Caudate nucleus (tissue), 63 donors: ENCODE measurements at places on chromosomes 2 and 18.

GRCh38 chr2:215931256-215931903 is 82.0 kb downstream of the MREG start:
- peak; percentile 57 for DNase-seq

DNA sequence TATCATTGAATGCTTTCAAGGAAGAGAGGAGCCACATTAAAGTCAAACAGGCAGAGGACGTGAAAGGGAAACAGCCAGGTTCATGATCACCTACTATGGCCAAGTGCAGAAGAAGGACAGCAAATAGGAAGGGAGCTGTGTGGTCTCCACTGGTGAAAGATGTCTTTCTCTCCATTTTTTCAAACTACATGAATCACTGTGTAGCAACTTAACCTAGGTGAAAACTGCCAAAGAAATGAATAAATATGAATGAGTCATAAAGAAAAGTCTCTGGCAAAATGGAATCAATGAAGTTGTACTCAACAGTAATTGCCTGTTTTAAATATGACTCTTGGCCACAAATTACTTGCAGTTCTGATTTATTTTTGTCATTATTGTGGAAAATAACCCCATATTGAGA is 452.6 kb upstream of the PKDCC start:
- DNase-seq, result no peak

GRCh38 chr18:58937071-58937886 is 72.6 kb downstream of the ZNF532 start:
- DNase-seq, result no peak

GRCh38 chr2:168184681-168185513 is 62.5 kb downstream of the STK39 start:
- no peak for DNase-seq

GRCh38 chr2:227325839-227326195 is 766 bp downstream of the MFF start:
- no peak for DNase-seq

- DNase-seq, result no peak
These were observed 7.4 kb downstream of the DLX2 start for GRCh38 chr2:172095146-172095904.

DNA sequence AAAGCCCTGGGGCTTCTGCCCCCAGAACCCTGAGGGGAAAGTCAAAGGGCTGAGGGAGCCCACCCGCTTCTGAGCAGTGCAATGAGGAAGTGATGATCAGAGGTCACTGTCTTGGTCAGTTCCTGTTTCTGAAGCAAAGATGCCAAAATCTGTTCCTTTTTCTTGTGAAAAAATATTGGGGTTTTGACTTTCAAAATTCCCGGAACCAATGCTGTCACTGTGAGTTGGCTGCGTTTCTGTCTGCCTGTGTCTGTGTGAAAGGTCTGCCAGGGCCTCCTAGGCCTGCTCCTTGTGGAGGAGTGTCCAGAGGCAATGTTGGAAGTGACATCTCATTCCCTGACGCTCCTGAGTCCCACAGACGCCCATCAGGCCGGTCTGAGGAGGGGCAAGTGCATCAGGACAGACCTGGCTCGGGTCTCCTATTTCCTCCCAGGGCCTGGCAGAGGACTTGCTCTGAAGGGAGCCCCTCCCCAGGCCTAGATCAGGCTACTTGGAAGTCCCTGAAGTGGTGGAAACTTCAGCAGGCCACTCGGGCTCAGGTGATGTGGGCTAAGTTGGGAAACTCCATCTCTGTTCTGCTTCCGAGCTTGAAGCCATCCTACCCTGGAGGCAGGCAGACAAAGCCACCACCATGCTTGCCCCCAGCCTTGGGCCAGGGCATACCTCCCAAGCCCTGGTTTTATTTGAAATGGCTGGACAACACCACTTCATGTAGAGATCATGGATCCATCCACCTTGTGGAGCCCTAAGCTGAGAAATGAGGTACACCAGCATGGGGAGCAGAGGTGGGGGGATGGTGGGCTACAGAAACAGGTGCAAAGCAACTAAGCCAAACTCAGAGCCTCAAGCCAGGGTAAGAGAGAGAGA is 51.0 kb downstream of the PKDCC start:
- DNase-seq, result no peak

- DNase-seq, result no peak
These were observed 380.6 kb downstream of the TSN start for GRCh38 chr2:122136056-122136455.

DNA sequence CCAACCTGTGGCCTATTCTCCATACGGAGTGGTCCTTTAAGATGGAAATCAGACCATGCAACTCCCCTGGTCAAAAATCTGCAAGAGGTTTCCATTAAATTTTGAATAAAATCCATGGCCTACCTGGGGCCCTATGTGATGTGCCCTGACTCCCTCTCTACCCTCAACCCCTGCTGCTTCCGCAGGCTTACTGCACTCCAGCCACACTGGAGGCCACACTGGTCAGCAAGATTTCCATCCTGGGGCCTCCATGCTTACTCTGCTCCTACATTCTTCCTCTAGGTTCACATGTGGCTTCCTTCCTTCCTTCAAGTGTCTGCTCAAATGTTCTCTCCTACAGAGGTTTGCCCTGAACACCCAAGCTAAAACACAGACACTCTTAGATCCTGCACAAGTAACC is 40.6 kb downstream of the FARSB start:
- no peak for DNase-seq

DNA sequence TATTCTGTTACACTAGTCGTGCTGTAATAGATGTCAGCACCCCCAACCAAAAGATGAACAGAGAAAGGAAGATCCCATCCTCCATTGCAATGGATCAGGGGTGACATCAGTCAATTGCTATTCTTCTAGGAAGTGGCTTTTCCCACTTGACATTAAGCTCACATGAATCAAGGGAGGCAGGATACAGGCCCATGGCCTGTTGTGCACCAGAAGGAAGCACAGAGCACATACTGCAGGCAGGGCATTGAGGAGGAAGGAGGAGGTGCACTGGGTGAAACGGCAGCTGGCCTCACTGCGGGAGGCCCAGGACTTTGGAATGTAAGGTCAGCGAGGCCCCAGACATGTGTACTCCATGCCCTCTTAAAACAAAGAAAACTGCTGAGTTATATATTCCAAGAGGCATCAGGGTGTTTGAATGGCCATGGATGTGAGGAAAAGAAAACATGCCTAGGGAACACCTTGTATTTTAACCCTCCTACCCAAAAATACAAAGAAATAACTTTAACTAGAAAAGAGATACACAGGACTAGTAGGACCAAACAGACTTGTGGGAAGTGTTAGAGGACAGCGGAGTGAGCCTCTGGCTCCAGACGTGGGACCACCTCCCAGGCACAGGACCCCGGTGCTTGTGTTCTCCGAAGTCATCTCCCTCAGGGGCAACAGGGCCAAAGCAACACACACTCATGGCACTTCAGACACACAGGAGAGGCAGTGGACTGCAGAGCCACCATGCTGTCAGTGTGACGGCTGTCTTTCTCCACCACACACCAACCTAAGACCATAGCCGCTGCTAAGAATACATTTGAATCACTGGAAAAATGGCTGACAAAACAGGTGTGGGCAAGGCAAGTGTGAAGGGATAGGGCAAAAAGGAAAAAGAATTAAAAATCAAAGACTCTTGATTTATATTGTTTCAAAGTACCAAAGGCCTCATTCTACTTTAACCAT is 51.4 kb upstream of the RIOK3 start:
- no peak for DNase-seq

GRCh38 chr2:50355891-50356290 is 676.0 kb downstream of the NRXN1 start:
- DNase-seq, result no peak

DNA sequence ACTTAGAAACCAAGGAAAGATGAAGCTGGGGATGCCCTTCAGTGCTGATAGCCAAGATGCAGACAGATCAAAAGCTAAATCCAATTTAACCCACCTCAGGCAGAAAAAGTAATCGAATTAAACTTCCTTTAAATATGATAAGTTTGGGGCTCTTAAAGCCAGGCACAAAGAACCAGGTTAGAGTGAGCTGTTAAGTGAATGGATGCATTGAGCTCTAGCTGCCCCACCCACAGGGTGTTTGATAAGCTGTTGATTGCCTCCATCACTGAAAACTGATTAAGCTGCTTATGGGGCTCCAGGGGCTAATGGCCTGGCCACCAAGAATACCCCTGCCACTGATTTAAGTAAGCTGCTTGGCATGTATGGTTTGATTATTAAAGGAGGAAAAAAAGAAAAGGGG is 119.8 kb downstream of the PLEKHM3 start:
- DNase-seq, result no peak

DNA sequence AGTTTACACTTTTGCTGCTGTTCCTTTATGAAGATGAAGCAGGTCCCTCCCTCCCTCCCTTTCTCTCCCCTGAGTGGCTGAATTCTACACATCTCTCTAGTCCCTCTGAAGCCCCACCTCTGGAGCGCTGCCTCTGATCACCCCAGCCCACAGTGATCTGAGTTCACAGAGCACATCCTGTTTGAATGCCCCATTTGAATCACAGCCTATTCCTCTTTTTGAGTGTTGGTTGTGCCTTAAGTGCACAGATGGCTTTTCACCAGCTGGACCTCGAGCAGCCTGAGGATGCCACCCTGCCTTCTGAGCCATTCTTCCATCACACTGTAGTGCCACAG is 87.1 kb downstream of the ITGB1BP1 start:
- no peak for DNase-seq

- DNase-seq, result no peak
These were observed 43.0 kb upstream of the CHMP1B start for GRCh38 chr18:11808001-11808855.

DNA sequence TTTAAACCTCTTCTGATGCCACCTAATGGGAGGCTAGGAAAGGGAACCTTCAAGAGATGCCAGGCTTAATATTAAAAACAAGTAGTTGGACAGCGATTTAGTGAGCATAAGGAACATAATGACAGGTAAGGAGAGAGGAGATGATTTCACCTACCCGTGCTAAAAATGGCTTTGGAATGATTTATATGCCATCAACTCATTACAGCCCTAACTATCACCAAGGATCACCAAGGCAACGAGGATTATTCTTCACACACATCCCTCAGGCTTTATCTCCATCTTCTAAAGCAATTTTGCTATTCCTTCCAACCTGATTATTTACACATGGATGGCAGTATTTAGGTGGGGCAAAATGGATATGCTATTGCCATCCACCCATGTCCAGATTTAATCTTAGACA is 237.8 kb downstream of the DCC start:
- DNase-seq, result no peak

- no peak for DNase-seq
These were observed 404.4 kb downstream of the TRIB2 start for GRCh38 chr2:13121096-13121495.

GRCh38 chr2:45004562-45005191 is 4.6 kb downstream of the SIX2 start:
- DNase-seq, result no peak

DNA sequence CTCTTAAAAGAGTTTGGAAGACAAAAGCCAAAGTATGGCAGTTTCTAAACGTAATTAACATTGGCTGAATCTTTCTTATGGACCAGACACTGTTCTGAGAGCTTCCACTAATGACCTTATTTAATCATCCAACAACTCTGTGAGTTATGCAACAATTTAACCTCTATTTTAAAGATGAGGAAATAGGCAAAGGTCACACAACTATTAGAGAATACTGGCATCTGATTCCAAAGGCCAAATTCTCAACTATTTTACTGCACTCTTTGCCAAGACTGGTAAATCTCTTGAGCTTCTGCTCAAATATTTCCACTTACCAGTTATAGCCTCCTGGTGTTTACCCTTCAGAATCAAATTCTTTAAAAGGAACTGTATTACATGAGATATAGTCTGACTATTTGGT is 42.1 kb upstream of the ERMN start:
- DNase-seq, result no peak

DNA sequence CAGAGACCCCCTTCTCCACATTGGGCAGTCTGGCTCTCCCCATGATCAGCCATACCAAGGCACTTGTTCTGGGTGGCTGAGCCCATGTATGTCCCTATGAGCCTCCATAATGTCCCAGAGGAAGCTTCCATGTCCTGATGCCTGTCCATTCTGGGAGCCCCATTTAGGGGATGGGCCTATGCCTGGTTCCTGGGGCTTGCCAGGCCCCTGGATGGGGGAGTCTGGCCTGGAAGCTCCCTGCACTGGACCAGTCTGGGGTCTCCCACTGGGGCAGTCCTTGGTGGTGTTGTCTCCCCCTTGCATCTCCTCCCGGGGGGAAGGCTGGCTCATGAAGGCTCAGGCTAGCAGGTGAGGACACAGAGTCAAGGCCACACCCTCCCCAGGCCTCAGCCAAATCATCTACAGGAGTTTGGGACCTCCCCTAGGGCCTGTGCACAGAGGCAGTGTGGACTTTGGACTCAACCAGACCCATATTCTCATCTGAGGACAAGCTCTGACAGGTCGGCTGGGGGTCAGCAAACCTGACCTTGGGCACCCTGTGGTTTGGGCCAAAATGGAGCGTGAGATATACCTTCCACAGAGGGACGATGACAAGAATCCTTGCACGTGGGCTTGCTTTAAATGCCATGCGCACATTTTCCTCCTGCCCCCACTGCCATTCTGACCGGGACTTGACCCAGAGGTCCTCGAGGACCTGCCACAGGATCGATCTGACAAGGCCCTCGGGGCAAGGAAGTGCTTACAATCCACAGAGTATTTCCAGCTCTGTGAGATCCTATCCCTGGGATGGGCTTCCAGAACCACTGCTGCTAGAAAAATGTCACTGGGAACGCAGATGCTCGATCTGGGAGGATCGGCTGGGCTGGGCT is 38.8 kb downstream of the INHBB start:
- no peak for DNase-seq

GRCh38 chr2:148979919-148980277 is 58.6 kb upstream of the LYPD6B start:
- DNase-seq, result no peak

DNA sequence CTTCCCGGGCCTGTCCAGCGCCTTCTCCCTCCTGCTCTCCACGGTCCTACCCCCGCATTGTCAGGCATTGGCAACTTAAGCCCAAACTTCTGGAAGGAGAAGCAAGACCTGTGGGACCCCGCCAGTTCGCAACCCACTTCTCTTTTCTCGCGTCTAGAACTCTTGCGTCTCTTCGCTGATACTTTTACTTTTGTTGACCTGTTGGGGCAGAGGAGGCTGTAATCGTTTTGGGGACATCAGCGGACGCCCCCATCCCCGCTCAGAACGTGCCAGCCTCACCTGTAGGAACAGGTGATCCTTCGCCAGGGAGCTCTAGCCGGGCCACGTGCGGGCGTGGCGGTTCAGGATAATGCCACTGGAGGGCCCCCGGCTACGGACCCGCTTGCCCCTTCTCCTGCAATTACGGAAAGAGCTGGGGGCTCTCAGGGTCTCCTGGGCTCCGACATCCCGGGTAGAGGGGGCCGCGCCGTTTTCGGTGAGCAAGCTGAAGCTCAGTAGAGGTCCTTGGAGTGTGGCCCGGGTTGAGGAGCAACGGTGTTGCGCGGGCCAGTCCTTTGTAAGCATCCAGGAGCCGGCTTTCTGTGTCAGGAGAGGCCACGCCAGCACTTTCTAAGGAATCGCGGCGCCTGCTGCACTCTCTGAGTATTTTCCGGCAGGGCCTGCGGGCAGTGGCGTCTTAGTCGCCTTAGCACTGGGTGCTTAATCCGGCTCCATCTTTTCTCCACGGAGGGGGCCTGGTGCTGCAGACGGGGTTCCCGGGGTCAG is 1.6 kb downstream of the MTCL1 start:
- peak; percentile 55 for DNase-seq

DNA sequence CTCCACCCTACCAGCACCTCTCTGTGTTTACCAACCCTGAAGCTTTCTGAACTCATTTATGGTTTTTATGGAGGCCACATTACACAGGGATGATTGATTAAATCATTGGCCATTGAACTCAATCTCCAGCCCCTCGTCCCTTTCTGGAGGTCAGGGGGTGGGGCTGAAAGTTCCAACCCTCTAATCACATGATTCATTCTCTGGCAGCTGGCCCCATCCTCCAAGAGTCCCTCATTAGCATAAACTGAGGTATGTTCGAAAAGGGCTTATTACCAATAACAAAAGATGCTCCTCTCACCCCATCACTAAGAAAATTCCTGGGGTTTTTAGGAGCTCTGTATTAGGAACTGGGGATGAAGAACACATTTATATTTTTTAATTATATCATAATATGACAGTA is 92.3 kb downstream of the DIS3L2 start:
- no peak for DNase-seq
